ENCODE measurements at places on chromosomes 16 and 17.

DNA sequence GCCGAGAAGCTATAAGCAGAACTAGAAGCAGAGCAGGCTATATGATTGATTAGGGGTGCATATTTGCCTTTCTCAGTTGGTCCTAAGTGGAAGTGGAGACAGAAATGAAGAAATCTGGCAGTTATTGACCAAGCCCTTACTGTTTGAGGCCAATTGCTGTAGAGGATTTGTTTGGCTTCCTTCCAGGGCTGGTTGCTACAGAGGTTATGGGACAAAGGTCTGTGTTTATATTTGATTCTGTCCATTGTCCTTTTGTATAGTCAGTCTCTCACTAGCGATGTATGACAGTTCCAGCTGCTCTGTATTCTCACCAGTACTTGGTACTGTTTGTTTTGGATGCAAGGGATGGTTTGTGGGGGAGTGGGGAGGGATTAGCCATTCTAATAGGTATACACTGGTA lies 7.3 kb upstream of the ALOX15 start:
- DNase-seq = no peak

DNA sequence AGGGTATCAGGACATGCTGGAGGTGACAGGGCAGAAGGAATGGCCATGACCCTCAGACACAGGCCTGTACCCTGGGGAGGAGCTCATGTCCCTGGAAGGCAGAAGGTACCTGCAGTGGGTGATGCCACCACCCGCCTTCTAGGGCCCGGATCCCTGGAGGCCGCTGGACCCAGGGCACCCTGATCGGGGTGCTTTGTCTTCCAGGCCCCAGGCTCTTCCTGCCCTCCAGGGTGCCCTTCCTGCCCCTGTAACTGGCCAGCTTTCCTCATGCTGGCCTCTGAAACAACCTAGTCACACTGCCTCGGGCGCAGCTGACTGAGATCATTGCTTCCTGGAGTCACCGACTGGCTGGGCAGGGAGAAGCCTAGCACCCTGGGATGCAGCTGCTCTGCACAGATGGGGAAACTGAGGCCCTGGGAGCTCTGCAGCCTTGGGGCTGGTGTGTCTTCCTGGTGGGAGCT lies 5.8 kb downstream of the ADCY7 start:
- no peak for DNase-seq

DNA sequence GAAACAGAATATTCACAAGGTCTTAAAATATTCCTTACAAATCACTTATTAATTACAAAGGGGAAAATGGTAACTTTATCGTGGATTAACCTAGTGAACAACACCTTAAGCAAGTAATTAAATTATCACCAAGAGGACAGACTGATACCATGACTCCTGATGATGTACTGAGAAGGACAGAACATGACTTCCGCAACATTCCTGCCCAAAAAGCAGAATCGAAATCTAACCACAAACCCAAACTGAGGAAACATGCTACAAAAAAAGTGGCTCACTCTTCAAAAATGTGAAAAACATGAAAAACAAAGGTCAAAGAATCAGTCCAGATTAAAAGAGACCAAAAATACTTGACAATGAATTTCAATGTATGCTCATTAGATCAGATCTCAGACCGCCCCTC lies 151.5 kb downstream of the AATF start:
- no peak for DNase-seq

DNA sequence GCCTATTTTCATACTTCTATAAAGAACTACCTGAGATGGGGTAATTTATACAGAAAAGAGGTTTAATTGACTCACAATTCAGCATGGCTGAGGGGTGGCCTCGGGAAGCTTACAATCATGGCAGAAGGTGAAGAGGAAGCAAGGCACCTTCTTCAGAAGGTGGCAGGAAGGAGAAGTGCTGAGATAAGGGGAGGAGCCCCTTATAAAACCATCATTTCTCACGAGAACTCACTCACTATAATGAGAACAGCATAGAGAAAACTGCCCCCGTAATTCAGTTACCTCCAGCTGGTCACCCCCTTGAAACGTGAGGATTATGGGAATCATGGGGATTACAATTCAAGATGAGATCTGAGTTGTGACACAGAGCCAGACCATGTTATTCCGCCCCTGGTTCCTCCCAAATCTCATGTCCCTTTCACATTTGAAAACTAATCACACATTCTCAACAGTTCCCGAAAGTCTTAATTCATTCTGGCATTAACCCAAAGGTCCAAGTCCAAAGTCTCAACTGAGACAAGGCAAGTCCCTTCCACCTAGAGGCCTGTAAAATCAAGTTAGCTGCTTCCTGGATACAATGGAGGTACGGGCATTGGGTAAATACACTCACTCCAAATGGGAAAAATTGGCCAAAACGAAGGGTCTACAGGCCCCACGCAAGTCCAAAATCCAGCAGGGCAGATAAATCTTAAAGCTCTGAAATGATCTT lies 237.7 kb downstream of the CDH13 start:
- DNase-seq = no peak

DNA sequence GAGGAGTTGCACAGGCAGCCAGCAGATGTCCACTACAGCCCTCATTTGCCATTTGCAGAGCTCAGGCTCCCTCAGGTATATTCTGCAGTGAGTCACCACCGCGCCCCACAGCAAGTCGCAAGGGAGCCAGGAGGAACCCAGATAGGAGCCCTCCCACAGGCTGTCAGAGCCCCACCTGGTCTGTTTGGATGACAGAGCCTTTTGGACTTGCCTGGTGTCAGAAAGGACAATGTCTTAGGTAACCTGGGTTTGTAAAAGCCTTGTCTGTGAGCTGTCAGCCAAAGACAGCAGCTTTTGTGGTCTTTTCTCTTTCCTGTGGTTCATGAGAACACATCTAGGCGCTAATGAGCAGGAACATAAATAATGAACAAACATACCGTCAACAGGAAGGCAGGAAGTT lies 70.9 kb downstream of the GNAO1 start:
- no peak for DNase-seq

DNA sequence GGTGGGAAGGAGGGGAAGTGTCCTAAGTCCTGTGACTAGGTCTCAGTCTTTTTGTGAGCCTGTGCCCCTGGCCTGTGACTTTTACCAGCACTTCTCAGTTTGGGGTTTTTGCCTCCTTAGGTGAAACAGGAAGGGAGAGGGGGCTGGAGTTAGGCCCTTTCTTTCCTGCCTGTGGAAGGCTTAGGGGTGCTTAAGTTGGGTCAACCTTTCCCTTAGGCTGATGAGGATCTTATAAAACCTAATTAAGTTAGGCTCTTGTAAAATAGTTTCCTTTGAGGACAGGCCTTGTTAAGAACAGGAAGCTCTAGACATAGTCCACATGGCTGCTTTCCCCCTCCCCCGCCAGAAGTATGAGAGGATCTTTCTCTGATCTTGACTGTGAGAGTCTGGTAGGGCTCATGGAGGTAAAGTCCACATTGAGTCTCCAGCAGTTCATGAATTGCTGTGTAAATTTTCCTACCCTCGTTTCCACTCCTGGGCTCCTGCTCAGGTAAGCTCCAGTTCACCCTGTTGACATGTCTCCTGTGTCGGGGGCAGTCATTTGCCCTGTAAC lies 17.0 kb upstream of the DNASE1 start:
- DNase-seq = peak; percentile 36

- DNase-seq = no peak
Observed at GRCh38 chr16:7113395-7113794, 219.2 kb upstream of the RBFOX1 start.

- peak; percentile 66 for DNase-seq
Observed at GRCh38 chr17:80082403-80083135, 18.8 kb upstream of the GAA start.

Data from fibroblast of skin of abdomen (primary cell).